ENCODE measurements at places on chromosomes 1 and 21. TPM values are rescaled to one million over a fixed set of nuclear protein-coding genes. Genes with fewer than 3 reads are reported as not detected.

Gene PRR9
- not detected for total RNA-seq

DNA sequence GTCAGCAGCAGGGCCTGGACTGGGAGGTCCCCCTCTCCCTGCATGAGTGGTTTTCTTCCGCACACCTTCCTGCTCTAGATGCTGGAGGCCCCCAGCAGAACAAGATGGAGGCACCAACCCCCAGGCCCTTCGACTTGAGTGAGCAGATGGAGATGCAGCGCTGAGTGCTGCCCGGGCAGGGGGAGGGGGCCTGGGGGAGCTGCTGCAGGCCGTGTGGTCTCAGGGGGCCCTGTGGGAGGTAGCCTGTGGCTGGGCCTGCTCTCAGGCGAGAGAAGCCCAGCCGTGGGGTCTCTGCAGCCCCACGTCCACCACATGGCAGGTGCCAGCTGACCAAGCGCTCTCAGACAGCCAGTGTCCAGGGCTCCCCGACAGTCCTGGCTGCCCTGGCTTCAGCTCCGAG lies 1.2 kb upstream of the FAAP20 start:
- DNase-seq = no peak

- DNase-seq = no peak
Observed at GRCh38 chr1:93614541-93614940, 67.1 kb downstream of the BCAR3 start.

- no peak for DNase-seq
Observed at GRCh38 chr21:25807191-25807590, 72.4 kb downstream of the GABPA start.

- no peak for DNase-seq
Observed at GRCh38 chr1:179205284-179205683, 24.2 kb downstream of the ABL2 start.
